DMS79 (cell line): ENCODE measurements at places on chromosomes 12 and 14.

GRCh38 chr12:132556801-132557200 lies 53.6 kb downstream of the LRCOL1 start:
- DNase-seq = no peak

- DNase-seq = no peak
These were observed 8.2 kb downstream of the WBP11 start for GRCh38 chr12:14795028-14795448.

- DNase-seq = peak; percentile 63
These were observed 59.4 kb downstream of the DGLUCY start for GRCh38 chr14:91173221-91173670.

DNA sequence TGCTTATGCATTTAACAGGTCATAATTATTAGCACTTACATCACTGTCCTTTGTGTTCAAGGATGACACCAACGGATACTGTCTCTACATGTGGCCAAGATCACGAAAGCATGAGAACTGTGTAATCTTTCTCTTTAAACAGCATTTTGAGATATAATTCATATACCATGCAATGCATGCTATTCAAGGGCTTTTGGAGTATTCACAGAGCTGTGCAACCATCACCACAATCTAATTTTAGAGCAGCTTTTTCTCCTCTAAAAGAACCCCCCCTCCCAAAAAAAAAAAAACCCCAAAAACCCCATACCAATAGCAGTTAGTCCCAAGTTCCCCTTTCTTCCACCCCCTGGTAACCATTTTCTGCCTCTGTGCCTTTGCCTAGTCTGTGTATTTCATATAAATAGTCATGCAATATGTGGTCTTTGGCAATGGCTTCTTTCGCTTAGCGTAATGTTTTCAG lies 60.6 kb downstream of the SPRING1 start:
- DNase-seq = no peak

DNA sequence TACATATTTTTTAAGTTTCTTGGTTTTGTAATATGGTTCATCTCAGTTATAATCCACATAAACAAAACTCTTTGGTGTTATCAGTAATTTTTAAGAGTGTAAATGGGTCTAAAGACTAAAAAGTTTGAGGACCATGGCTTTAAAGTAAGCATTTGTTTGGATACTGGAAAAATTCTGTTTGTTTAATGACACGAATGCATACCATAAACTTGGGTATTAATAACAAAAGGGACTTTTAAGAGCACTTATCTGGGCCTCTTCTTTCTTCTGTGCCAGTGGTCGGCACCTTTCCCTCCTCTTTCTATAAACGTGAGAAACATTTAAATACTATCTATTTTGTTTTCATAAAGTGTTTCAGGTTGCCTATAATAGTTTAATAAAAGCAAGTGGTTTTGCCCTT lies 47.4 kb downstream of the SAMD4A start:
- DNase-seq = no peak

- peak; percentile 31 for DNase-seq
These were observed 99.0 kb downstream of the RTN1 start for GRCh38 chr14:59771577-59771976.

- peak; percentile 22 for DNase-seq
These were observed 151.4 kb upstream of the DAAM1 start for GRCh38 chr14:59037086-59037485.

DNA sequence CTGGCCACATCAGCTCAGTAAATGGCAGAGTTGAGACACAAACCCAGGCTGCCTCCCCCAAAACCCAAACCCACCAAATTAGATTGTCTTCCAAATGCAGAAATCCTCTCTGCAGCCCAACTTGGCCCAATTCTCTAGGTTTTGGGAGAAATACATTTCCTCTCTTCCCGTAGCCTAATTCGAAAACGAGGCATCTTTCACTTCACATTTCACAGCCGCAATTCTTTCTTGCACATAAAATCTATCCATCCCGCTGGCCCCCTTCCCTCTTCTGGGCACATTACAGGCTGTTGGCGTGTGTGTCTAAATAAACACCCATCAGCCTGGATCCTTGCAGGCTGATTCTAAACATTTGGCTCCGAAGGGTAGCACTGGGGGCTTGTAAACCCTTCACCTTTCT lies 83.8 kb upstream of the VRK1 start:
- no peak for DNase-seq

GRCh38 chr12:31828071-31828470 lies 99.2 kb upstream of the AMN1 start:
- no peak for DNase-seq

- peak; percentile 1 for DNase-seq
These were observed 54.2 kb downstream of the RPAP3 start for GRCh38 chr12:47651368-47652254.

- no peak for DNase-seq
These were observed 159.3 kb downstream of the DACT1 start for GRCh38 chr14:58797010-58797429.

- DNase-seq = no peak
These were observed 41.4 kb downstream of the BORCS5 start for GRCh38 chr12:12398026-12398859.

GRCh38 chr14:74574706-74575105 lies 37.3 kb downstream of the LTBP2 start:
- DNase-seq = no peak

GRCh38 chr12:5139751-5140150 lies 96.1 kb downstream of the KCNA5 start:
- no peak for DNase-seq

DNA sequence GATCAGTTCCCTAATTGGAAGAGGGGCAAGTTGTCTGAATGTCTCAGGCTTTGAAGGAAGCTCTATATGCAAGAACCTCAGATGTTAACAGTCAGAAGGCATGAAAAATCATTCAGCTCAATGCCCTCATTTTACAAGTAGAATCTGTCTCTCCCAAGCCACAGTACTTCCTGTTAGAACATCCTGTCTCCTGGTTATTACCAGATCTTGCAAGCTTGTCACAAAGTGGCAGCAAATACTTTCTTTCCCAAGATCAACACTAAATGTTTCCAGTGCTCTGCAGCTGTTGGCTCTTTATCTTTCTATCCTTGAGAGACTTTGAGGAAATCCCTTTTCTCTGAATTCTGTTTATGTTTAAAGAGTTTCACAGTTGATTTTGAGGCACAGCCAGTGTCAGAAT lies 235.5 kb downstream of the AKAP6 start:
- no peak for DNase-seq

DNA sequence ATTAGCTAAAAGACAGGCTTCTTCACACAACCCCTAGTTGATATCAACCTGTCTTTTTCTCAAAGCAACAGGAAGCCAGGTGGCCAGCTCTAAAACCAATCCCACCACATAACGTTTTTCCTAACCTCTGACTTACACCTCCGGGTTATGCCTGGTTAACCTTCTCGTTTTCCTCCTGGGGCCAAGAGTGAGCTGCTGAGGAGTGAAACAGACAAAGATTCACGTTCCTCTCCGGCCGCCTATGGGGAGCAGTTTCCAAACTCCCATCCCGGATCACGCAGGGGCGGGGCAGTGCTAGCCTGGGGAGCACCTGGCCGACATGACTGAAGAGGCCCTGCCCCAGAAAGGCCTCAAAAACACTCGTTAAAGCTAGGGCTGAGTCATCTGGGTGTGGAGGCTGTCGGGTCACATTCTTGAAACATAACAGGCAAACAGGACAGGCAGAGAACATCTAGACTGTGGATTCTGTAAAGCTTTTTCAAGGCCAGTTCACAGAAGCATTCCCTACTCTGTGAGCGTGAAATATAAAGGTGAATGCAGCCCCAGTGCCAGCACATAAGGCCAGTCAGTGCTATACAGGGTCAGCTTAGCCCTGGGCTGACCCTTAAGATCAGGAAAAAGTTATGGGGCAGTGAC lies 25.9 kb upstream of the LGALS3 start:
- peak; percentile 78 for DNase-seq

- no peak for DNase-seq
These were observed 11.3 kb downstream of the CACNA1C start for GRCh38 chr12:2064071-2064507.
